PC-3 (cell line): ENCODE measurements at places on chromosomes 4 and X.

- no peak for DNase-seq
These were observed 112.1 kb upstream of the NWD2 start for GRCh38 chr4:37132351-37132974.

- DNase-seq = peak; percentile 4
These were observed 651.8 kb downstream of the C4orf33 start for GRCh38 chr4:129747756-129748155.

GRCh38 chr4:127985989-127986388 lies 20.8 kb downstream of the ABHD18 start:
- no peak for DNase-seq

- DNase-seq = peak; percentile 66
These were observed at the start of gene RTL5 for GRCh38 chrX:72131317-72132294. TSS of gene RTL5 (minus strand) at chrX:72131915.

- DNase-seq = no peak
These were observed 6.4 kb upstream of the AP1AR start for GRCh38 chr4:112225157-112225556.

- no peak for DNase-seq
These were observed 277.4 kb downstream of the NKX6-1 start for GRCh38 chr4:84221704-84222103.
